ENCODE measurements at places on chromosomes 7 and 10. TPM values are rescaled to one million over a fixed set of nuclear protein-coding genes. Genes with fewer than 3 reads are reported as not detected.

SLC18A3 gene
- not detected for total RNA-seq

GPR22 gene
- total RNA-seq = not detected

GRCh38 chr10:113921561-113922370, 67.3 kb downstream of the NHLRC2 start:
- peaks cover 6% of the 10 kb centered on the region for H3K27me3 ChIP-seq
- no peak for DNase-seq
- no peaks in the 10 kb centered on the region for H3K4me1 ChIP-seq
- H3K36me3 ChIP-seq = peaks cover 14% of the 10 kb centered on the region

DNA sequence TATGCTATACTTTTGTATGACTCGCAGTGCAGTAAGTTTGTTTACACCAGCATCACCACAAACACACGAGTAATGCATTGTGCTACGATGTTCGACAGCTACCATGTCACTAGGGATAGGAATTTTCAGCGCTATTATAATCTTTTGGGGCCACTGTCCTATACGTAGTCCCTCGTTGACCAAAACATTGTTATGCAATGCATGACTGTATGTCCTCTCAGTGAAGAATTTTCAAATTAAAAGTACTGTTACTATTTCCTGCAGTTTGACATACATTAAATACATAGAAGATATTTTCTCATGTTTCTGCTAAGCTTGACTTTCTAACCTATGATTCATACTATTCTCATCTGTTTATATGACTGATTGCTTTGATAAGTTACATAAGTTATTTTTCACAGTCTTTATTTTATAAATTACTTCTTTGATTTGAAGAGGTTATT, 203.6 kb downstream of the VTI1A start:
- no peak for DNase-seq
- H3K4me3 ChIP-seq = no peak overlapping the region
- H3K36me3 ChIP-seq = peaks cover 24% of the 10 kb centered on the region
- H3K27ac ChIP-seq = no peak overlapping the region
- no peaks in the 10 kb centered on the region for H3K27me3 ChIP-seq
- peaks cover 1% of the 10 kb centered on the region for H3K4me1 ChIP-seq

GRCh38 chr7:1964913-1965578, 267.7 kb downstream of the MAD1L1 start:
- H3K4me1 ChIP-seq = peaks cover 16% of the 10 kb centered on the region
- H3K36me3 ChIP-seq = peaks cover 26% of the 10 kb centered on the region
- no peak overlapping the region for H3K4me3 ChIP-seq
- DNase-seq = no peak

Measured in naive thymus-derived CD8-positive, alpha-beta T cell (primary cell).